ENCODE measurements at places on chromosomes 12 and 14.

- no peak for DNase-seq
Observed at GRCh38 chr14:71661441-71661840, 270.8 kb upstream of the RGS6 start.

DNA sequence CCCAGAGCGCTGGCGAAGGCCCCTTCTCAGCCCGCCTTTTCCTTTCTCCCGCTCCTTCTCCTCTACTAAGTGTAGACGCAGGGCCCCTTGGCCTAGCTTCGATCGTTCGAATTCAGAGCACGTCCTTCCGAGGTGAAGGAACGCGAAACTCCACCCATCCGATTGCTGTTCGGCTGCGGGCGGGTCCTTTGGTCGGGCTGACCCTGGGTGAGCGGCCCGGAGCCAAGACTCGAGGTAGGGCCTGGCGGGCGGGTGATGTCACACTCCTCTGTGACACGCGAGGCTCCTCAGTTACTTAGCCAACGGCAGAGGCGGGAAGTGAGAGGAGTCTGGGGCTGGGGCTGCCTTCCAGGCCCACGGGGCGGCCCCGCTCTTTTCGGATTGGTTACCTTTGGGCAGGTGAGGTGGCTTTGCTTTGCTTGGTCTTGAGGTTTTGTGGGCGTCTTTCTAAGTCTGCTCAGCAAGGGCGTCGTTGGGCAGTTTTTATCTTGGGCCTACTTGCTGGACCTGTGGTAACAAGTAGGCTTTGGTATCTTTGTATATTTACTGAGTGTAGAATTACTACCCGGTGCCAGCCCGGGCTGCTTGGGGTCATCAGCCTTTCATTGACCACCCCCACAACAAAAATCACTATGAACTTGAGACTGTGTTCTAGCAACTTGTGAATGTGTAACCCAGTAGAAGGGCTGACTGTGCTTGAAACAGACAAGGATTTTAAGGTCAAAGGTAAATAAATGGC, 694 bp downstream of the TMBIM6 start:
- DNase-seq: peak; percentile 78

DNA sequence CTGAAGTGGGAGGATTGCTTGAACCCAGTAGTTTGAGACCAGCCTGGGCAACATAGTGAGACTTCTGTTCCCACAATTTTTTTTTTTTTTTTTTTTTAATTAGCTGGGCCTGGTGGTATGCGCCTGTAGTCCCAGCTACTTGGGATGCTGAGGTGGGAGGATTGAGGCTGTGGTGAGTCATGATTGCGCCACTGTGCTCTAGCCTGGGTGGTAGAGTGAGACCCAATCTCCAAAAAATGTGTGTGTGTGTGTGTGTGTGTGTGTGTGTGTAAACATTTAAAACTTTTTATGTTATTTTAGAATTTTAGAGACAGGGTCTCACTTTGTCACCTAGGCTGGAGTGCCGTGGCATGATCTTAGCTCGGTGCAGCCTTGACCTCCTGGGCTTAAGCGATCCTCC, 6.8 kb downstream of the PPP1R36 start:
- no peak for DNase-seq

DNA sequence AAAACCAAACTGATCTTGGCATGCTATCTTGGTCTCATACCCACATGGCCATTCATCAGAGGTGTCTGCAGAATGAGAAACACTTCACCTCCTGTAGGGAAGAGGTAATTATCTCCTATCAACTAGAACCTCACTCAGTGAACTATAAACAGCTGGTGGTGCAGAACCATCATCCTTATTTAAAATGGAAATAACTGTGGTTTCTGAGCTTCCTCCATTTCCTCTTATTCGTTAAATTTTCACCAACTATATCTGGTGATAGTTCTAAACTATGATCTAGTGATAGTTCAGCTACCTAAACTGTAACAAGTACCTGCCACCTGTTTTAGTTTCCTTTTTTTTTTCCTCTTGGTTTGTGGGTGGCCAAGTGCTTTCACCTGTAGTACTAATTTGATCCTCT, 218.5 kb downstream of the FUT8 start:
- no peak for DNase-seq

GRCh38 chr12:52203079-52203921, 11.5 kb upstream of the KRT80 start:
- peak; percentile 77 for DNase-seq

- no peak for DNase-seq
Observed at GRCh38 chr14:73248108-73248868, 11.0 kb downstream of the PAPLN start.

GRCh38 chr12:42262271-42262670, 24.2 kb upstream of the YAF2 start:
- no peak for DNase-seq

DNA sequence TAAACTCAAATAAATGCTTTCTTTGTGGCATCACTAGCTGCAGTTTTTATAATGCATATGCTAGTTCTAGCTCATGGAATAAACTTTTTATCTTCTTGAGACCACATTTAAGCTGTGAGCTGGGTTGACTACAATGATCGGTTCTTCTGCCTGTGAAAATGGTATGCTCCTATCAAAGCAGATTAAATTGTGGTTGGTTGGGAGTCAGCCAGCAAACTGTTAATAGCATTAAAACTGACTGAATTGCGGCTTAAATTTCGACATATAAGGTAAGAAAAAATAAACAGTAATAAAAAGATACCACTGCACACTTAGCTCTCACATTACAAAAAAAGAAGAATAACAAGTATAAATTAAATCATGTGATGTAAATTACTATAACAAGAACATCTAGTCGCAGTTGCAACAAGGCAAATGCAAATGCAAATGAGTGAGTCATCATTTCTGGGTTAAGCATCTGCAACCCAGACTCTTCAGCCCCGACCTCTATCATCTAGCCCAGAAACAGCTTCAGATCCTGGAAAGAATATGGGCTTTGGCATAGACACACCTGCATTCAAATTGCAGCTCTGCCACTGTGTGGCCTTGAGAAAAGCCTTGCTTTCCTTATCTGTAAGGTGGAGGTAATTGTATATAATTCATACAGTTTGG, 19.8 kb upstream of the DHRS7 start:
- no peak for DNase-seq

GRCh38 chr14:51138404-51139103, 43.6 kb upstream of the TRIM9 start:
- no peak for DNase-seq

GRCh38 chr12:64427988-64428387, 23.8 kb downstream of the XPOT start:
- DNase-seq: no peak

DNA sequence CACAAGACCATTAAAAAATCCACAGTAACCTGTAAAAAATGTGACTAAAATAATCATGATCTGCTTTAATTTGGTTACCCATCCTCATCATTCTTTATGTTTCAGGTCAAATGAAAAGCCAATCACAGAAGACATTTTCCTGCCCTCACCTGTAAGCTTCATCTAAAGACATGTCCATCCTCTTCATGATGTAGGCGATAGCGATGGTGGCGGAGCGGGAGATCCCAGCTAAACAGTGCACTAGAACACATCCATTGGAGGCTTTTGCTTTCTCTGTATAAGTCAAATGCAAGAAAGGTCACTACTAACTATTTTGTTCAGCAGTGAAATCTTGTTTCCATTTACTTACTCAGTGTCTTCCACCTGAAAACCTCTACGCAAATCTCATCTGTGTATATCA, 82.6 kb downstream of the DUSP16 start:
- no peak for DNase-seq

GRCh38 chr14:22131749-22132476, 457.1 kb downstream of the DAD1 start:
- DNase-seq: no peak

GRCh38 chr12:68374307-68374982, 42.3 kb upstream of the MDM1 start:
- no peak for DNase-seq

DNA sequence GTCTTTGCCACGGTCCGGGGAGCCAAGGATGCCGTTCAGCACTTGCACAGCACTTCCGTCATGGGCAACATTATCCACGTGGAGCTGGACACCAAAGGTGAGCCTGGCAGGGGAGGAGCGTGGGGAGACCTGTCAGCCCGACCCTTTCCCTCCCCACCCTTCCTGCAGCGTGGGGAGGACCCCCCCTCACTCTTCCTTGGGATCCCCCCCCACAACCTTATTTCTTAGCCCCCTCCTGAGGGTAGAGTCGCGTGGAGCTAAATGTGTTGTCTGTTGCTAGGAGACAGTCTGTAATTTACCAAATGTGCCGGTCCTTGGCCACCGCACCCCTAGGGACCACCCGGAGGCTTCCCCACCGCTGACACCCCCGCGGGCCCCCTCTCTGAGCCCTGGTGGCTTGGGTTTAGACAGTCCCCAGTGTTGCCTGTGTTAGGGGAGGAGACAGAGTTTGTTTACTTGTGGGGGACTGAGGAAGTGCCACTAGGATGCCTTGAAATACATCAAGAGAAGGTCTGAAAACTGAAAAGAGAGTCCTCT, 2.3 kb downstream of the SETD1B start:
- DNase-seq: no peak

DNA sequence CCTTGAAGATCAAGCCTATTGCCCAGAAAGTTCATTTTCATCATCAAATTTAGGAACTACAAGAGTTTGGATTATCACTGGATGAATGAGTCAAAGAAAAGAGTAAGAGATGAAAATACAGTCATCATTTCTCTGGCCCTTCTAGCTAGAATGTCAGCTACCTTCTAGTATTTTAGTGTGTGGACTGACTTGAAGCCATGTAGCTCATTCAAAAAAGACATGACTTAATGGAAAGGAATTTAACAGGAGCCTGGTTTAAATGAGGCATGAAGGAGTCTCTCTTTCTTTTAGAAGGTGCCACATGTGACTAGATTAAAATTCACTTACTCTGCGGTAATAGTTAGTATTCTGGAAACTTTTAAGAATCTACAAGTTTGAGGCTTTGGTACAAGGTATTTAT, 7.1 kb downstream of the PTHLH start:
- no peak for DNase-seq

DNA sequence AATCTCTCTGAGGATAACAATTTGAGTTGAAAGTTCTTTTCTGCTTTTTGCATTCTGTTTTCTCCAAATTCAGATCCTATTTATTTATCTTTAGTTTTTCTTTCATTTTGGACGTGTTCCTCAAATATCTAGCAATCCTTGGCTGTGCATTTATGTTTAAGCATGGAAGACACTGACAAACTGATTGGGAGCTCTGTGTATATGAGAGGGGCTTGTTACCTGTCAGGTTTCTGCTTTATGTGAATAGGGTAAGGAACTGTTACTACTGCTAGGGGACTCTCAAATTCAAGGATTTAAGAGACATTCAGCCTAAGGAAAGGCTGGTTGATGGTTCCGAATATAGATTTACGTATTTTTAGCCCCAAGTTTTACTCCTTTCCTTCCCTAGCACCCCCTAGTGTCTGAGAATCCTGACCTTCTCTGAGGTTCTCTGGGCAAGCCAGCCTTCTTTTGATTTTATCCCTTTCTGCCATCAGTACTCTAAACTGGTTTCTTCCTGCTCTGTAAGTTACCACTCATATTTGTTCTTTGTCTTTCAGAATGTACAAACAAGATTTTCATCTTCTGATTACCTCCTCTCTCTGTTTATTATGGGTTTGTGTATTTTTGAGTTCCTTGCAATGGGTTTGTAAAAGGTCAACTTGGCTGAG, 30.5 kb downstream of the YLPM1 start:
- no peak for DNase-seq

DNA sequence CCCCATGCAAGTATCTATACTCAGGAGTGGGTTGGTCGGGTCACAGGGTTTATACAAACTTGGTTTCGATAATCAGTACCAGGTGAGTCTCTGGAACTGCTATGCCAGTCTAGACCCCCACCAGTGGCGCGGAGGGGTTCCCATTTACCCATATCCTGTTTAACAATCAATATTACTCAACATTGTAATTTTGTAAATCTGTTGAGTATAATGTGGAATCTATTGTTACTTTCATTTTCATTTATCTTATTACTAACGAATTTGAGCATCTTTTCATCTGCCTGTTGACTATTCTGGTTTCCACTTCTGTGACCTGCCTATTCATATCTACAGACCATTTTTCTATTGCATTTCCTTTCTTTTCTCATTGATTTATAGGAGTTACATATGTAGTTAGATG, 275.2 kb upstream of the CRY1 start:
- DNase-seq: no peak

GRCh38 chr14:96783915-96784224, 13.3 kb upstream of the VRK1 start:
- no peak for DNase-seq

DNA sequence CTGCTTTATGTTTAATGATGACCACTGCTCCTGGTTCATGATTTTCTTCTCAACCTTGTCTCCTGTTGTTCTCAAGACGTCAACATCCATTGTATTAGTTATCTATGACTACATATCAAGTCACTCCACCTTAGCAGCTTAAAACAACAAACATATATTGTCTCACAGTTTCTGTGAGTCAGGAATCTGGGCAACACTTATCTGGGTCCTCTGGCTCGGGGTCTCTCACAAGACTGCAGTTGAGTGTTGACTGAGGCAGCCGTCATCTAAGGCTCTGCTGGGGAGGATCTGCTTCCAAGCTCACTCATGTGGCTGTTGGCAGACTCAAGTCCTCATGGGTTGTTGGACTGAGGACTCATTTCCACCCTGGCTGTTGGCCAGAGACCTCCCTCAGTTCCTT, 27.3 kb upstream of the FRS2 start:
- DNase-seq: no peak

DNA sequence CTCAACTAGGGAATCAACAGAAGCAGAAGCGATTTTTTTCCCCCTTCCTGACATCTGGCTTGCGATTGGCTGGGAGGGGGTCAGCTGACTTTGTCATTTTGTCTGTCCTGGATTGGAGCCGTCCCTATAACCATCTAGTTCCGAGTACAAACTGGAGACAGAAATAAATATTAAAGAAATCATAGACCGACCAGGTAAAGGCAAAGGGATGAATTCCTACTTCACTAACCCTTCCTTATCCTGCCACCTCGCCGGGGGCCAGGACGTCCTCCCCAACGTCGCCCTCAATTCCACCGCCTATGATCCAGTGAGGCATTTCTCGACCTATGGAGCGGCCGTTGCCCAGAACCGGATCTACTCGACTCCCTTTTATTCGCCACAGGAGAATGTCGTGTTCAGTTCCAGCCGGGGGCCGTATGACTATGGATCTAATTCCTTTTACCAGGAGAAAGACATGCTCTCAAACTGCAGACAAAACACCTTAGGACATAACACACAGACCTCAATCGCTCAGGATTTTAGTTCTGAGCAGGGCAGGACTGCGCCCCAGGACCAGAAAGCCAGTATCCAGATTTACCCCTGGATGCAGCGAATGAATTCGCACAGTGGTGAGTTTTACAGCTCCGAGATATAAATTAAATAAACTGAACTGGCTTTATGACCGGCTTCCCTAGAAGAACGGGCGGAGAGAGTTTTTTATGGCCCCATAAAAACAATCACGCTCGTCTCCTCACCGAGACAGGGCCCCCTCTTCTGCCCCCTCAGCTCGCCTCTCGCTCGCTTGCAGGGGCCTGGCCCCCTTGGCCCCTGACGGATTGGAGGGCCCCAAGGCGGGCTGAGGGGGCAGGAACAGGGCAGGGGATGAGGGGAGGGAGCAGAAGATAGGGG, at the start of gene HOXC6:
TSS of gene HOXC6 (plus strand) at position 127 of the 888 bp plus-strand sequence. CDS start at position 209, 82 bp downstream.
- no peak for DNase-seq

DNA sequence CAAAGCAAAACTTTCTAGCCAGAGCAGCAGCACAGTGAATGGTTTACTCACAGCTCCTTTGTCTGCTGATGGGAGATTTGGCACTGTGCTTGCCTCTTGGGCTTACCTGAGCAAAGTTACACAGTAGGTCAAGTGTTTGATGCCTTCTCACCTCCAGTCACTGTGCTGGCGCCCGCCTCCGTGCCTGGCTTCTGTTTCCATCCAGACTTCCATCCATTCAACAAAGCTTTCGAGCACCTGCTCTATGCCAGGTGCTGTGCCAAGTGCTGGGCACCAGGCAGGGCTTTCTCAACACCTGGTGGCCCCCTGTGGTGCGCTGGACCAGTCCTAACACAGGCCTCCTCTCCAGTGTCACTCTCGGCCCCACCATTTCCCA, 199.2 kb upstream of the EEA1 start:
- DNase-seq: no peak
